Lower lobe of right lung (tissue), 2 donors: ENCODE measurements at places on chromosomes 7 and 10.

- no peak for DNase-seq
These were observed 45.1 kb downstream of the SPOCK2 start for GRCh38 chr10:72043016-72043834.

- no peak for DNase-seq
These were observed 45.1 kb upstream of the CDK14 start for GRCh38 chr7:90551036-90551435.

DNA sequence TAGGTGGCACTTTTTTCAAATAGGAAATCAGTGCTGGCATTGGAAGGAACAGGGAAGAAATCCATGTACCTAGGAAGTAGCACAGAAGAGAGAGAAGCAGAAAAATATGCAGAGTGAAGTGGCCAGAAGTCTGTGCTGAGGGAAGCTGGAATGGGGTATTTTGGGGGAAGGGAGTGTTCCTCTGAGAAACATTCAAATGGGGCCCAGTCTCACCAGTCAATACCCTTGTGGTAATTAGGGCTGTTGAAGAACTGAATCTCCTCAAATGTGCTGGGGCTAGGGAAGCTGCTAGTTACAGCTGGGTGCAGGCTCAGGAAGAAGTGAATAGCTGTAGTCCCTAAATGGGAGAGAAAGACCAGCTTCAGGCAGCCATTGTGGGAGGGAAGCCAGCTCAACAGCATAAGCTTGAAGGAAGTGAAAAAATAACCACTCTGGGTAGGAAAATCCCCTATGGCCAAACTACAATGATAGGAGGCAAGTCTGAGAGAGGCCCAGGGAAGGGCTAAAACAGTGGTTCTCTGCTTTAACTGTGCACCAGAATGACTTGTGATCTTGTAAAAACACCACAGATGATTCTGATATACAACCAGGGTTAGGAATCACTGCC is 7.6 kb downstream of the NDST2 start:
- no peak for DNase-seq

DNA sequence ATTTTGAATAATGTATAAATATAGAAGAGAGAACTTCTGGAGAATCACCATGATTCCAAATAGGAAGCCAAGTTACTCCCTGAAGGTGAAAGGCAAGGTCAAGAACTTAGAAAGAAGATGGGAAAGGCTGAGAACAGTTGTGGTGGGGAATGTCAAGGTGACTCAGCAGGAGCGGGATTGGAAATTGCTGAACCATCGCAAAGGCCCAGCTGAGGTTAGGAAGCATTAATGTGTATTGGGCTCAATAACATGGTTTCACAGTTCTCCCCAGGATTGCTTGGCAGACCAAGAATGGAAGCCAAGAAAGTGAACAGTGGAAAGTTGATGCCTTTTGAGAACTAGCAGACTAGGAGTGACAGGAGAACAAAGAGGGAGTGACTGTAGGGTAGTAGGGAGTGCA is 133.3 kb downstream of the VTI1A start:
- no peak for DNase-seq

GRCh38 chr10:89388806-89389205 is 3.6 kb upstream of the IFIT1 start:
- DNase-seq = no peak

DNA sequence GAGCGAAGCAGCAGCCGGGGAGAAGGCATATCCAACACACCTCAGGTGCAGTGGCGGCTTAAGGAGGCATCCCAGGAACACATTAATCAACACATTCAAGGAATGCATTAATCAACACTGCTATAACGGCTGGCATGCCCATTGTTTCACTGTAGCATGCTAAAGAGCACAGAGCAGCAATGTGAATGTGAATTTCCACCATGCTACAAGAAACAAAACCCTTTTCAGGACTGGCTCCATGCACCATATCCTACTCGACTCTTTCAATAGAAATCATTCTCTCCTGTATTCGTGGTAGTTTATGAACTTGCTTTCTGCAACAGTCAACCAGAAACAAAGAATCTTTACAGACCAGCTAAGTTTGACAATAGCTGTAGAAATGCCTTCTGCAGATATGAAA is 149.0 kb downstream of the NRCAM start:
- no peak for DNase-seq

DNA sequence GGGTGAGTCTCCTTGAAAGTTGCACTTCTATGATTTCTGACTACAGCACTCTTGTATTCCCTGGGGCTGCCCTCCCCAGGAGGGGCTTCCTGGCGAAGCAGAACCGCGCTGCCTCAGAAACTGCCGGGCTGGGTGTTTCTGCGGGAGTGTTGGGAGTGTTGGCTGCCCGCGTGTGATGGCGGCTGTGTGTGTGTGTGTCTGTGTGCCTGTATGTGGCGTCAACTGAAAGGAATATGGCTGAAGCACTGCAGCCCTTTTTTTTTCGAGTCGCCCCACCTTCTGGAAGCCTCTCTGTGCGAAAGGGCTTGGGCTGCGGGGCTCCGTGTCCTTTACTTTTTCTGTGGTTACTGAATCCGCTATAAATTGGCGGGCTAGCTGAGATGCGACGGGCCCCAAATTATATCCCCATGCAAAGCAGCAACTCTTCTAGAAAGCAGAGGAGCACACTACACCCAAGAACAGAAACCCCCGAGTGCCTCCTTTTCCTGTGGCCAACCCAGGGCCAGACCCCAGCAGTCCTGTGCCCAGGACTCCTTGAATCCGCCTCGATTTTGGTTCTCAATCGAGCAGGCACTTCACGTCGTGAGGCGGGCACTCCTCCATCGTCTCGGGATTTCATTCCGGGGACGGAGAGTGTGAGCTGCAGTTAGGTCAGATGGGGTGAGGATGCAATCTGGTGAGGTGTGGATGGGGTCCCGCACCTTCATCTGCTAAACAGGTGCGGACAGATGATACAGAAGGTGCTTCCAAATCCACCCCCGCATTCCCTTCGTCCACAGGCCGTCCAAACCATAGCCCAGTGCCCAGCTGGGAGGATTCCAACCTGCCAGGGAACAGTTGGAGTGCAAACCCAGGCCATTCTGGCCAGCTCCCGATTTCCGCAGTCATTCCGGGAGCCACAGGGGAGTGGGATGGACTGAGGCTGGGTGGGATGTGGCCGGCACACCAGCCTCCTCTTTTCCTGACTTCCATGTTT is 22.5 kb upstream of the ZNF273 start:
- no peak for DNase-seq

DNA sequence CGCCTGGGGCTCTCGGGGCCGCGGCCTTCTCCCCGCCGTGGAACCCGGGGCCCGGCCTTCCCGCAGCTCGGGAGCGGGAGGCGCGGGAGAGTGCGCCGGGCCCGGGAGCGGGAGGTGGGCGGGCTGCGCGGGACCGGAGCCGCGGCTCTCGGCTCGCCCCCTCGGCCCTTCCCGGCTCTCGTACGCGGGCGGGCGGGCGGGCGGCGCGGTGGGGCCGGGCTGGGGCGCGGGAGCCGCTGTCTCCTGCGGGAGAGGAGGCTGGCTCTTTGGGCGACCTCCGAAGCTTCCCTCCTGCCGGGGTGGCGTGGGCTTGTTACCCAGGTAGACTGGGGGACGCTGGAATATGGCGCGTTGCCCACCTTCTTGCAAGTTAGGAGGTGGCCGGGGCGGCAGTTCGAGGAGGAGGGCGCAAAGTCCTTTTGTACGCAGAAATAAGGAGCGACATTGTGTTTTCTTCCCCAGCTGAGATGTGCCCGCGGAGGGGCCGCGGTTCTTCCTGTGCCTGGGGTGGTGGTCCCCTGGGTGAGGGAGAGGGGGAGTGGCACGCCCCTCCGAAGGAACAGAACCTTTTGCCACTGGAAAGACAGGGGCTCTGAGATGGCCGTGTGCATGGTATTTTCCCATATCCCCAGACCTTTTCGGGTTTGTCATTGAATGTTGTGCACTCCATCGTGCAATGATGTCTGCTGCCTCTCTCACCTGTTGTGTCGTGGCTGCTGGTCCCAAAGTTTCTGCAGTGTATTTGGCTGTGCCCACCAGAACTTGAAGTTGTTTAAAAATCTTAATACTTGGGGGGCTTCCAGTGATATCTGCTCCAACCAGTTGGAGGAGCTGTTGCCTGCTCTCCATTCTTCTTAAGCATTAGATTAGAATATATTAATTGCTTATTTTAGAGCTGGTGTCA is 844 bp downstream of the NRF1 start:
- peak; percentile 72 for DNase-seq

- DNase-seq = no peak
These were observed 14.5 kb upstream of the JMJD1C start for GRCh38 chr10:63480237-63480636.

DNA sequence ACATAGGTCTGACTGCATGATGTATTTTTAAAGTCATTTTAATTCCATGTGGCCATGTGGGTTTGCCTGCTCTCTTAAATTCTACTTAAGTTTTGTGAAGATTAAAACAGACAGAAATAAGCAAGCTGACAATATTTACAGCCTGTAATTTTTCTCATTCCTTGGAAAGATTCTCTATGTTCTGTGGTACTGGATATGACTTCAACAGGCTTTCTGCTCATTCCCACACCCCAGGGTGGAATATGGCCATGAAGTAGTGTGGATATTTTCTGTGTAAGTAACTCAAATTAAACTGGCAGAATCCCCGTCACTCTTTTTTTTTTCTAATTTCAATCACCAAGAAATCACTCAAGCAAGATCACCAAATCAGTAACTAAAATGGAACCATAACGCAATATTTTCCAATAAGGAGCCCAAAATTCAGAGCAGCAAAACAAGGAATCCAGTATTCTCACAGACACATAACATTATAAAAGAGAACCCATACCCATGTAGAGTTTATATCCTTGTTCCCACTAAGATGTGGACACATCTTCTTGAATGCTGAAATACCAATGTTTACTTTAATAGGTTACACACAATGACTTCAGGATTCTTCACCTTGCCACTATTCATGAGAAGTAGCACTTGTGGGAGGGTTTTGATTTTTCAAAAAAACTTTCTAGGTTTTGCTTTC is 5.7 kb downstream of the HOXA5 start:
- DNase-seq = no peak

DNA sequence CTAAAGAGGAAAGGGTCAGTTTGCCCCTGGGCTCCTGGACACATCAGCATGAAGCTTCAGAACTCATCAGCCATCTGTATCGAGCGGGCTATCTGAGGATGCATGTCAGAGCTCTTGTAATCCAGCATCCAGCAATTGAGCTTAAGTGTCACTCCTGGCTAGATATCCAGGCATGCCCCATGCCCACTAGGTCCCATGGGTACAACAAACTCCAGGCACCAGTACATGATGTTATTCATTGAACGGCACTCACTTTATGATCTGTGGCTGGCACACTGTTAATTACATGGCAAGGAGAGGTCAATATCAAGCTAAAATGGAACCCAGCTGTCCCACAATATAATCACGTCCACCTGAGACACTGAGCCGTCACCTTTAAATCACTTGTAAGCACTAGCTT is 274.2 kb downstream of the ELMO1 start:
- DNase-seq = no peak

- DNase-seq = no peak
These were observed 16.5 kb upstream of the ANK3 start for GRCh38 chr10:60406182-60406581.

GRCh38 chr7:66261941-66262340 is 56.8 kb downstream of the TPST1 start:
- DNase-seq = no peak

GRCh38 chr10:74763934-74764591 is 62.3 kb upstream of the KAT6B start:
- DNase-seq = no peak

DNA sequence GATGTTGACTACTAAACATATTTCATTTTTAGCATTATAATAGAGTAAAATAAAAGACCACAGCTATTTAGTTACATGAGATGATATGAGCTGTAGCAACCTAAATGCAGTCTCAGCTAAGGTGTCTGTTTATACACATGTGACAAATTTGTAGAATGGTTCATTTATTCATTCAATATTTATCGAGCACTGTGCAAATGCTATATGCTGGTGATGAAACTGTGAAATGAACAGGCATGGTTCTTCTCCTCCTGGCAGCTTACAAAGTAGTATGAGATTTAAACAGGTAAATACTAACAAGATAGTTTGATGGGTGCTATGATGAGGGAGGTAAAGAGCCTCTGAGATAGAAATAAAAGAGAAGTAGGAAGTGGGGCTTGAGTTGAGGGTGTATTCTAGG is 60.8 kb downstream of the LRGUK start:
- DNase-seq = no peak

DNA sequence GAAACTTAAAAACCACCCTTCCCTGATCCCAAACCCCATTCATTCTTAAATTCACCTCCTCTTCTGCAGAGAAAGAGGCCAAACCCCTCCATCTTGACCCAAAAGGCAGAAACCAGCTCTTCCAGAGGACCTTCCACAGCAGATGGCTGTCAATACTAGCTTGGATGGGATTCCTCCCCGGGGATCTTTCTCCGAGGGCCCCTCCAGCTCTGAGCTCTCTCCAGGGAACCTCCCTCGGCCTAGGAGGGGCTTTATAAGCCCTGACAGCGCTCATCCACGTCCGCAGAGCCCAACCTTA is 5.4 kb downstream of the TNRC18 start:
- DNase-seq = no peak

- DNase-seq = no peak
These were observed 5.5 kb upstream of the BLNK start for GRCh38 chr10:96276831-96277230.

DNA sequence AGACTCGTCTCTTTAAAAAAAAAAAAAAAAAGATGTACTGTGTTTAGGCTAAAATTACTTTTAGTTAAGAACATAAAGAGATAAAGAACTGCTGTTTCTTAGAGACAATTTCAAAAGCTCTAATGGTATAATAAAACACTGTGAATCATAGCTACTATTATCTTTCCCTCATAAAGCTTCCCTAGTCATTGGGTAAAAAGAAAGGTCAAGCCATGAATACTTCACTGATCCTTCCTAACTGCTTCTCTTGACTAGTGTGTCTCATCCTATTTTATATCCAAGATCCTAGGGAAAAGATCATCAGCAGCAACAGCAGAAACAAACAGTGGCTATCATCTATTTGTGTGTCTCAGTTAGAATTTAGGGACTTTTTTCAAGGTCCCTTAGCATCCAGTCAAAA is 10.5 kb downstream of the YME1L1 start:
- no peak for DNase-seq

- DNase-seq = no peak
These were observed 26.3 kb upstream of the LOXL4 start for GRCh38 chr10:98294270-98294627.

GRCh38 chr7:2354939-2355704 is 495 bp downstream of the EIF3B start:
- DNase-seq = no peak

DNA sequence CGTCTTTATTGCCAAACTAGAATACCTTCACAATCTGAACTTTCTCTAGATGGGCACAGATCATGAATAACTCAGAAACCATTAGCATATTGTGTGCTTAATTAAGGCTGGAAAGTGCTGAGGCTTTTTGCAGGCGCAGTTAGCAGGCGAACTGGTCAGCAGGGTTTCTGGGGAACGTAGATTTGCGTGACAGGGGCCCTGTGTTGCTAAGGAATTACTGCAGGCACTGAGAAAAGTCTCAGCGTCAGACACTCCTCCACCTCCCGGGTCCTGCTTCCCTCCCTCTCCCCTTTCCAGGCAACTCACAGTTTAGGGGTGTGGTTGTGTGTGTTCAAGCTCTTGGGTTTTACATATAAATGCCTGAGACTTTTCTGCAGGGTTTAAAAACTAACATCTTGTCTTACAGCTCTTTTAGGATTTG is 2.2 kb downstream of the MAP3K8 start:
- no peak for DNase-seq
